ENCODE measurements at places on chromosomes 4 and X. TPM values are rescaled to one million over a fixed set of nuclear protein-coding genes. Genes with fewer than 3 reads are reported as not detected.
A peak's percentile ranks its signal among the peaks of the same experiment; 100 is the strongest.

DNA sequence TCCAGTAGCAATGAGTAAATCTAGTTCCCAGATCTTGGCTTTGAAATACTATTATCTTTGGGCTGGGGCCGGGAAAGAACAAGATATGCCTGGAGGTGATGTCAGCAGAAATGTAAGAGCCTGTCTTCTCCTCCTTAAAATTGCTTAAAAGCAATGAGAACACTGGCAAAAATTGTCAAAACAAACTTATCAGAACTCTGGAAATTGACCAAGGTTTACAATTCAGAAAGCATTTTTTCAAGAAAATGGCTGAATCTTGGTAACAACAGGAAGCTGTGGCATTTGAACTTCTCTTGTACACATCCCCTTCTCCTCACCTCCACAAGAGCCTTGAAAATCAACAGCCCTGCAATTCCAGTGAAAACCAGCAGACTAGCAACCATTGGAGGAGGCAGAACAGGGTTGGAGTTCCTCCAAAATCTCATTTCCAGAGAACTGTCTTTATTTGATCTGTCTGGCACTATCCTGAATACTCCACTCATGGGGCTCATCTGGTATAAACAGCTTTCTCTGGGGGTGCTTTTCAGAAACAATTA, 13.5 kb downstream of the TIMP1 start:
- no peak for DNase-seq

DNA sequence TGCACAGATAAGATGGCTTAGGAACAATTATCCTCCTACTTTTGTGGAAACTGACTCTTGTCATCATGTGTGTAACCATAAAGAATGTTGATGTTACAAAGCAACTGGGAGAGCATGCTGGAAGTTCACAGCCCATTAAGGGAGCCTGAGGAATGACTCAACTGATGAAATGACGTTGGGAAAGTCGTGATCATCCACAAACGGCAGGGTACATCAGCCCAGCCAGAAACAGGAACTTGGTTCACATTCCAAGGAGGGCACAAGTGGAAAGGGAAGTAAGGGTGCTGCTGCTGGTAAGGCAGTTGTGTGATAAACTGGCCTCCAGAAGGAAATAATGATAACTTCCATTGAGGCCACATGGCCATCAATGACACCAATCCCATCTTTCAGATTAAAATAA, 6.7 kb downstream of the TEC start:
- no peak for DNase-seq

GRCh38 chr4:168076989-168077725, 15.2 kb upstream of the ANXA10 start:
- peak; percentile 76 for DNase-seq

- no peak for DNase-seq
Measured at GRCh38 chr4:177802661-177803060, 360.4 kb upstream of the AGA start.

DNA sequence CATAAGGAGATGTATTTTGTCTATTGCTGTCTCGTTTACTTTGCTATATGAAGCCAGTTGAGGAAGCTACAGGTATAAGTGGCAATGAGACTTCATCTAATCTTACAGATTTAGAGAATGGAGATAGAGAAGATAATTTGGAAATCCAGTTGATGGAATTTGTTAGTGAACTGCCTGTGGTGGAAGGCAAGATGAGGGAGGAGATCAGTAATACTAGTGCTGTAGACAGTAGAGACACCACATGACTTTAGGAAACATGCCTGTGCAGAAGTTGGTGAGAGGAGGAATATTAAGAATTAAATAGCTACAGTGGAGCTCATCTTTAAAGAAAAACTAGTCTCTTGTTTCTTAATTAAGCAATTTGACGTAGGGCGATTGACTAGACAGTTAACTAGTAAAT, 51.3 kb downstream of the RBPJ start:
- DNase-seq: no peak

The TAF7L gene
- total RNA-seq: not detected

The FGG gene
- total RNA-seq: not detected

Measured in activated naive CD4-positive, alpha-beta T cell treated with anti-CD3 and anti-CD28 coated beads for 36 hours (primary cell).